ENCODE measurements at places on chromosomes 13 and 19.

- peak; percentile 14 for DNase-seq
These were observed 30.0 kb downstream of the CCNE1 start for GRCh38 chr19:29841559-29842367.

DNA sequence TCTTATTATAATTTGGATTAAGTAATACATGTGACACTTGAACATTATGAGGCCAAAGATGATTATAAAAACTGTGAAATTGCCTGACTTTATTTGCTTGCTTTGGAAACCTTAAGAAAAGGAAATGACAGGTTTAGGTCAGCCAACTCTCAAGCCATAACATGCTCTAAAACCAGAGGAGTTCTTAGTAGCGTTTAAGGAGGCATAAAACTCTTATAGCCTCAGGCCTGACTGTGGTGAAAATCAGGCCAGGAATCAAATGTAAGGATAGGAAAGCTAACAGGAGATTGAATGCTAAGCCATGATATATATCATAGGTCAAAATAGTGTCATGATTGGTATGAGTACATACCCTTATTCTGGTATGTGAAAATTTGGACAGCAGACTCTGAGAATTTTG, 1142.4 kb upstream of the MIR17HG start:
- no peak for DNase-seq

DNA sequence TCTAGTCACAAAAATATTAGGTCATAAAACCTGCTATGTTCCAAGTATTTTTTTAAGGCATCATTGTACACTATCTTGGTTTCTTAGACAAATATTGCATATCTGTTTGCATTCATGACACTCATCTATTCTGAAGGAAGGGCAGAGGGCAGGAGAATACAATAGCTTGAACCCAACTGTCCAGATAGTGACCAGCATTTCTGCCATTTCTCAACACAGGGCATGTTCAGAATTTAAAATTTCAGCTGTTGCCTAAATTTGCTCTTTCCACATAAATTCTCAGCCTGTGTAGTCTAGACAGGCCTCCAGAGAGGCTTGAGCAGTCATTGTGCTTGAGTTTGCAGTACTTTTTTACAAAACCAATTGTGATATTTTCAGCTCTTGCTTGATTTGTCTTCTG, 119.5 kb downstream of the ZAR1L start:
- no peak for DNase-seq

DNA sequence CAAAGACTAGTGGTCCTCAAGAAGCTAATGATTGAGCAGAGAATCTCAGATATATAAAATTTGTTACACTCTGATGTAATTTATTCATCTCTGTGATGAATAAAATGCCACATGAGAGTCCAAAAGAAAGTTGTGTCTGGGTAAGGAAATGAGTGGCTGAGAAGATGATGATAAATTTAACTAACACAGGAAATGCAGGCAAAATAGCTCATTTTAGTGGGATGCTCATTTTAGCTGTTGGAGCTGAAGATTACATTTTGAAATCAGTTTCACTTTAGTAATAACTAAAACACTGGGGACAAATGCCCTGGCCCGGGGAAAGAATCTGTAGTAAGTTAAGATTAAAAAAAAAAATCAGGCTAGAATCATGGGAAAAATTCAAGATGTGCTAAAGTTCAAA, 35.2 kb downstream of the SPRY2 start:
- DNase-seq, result no peak

DNA sequence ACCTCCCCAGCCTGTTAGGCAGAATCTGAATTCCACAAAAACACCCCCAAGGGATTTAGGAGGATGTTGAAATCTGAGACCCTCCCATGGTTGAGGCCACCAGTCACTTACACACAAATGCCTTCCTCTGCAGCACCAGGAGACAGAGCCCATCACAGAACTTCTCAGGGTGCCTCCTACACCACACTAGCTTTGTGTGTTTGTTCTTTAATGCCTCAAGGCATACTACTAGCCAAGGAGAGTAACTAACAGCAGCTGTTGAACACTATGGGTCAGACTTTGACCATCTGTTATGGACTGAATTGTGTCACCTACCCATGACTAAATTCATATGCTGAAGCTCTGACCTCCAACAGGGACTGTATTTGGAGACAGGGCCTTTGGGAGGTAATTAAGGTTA, 9.5 kb upstream of the MED26 start:
- DNase-seq, result no peak

GRCh38 chr13:99911069-99911964, 60.2 kb downstream of the ZIC5 start:
- no peak for DNase-seq

GRCh38 chr13:97057176-97057575, 62.9 kb upstream of the OXGR1 start:
- DNase-seq, result no peak

DNA sequence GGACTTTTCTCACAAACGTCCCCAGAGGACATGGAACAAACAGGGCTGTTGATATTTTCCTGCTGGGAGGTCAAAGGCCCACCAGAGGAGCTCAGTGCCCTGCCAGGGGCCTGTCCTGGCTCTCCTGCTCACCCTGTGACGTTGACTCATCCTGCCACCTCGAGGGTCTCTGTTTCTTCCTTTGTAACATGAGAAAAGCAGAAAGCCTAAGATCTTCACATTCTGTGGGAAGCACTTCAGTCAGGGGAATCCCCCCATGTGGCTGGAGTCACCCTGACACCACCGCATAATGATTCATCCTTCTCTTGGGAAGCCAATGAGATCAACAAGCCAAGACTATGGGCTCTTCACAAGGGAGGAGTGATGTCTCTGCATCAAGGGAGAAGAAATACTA, 147.9 kb downstream of the KATNAL1 start:
- no peak for DNase-seq

GRCh38 chr19:38316477-38317067, 825 bp upstream of the YIF1B start:
- DNase-seq, result no peak

DNA sequence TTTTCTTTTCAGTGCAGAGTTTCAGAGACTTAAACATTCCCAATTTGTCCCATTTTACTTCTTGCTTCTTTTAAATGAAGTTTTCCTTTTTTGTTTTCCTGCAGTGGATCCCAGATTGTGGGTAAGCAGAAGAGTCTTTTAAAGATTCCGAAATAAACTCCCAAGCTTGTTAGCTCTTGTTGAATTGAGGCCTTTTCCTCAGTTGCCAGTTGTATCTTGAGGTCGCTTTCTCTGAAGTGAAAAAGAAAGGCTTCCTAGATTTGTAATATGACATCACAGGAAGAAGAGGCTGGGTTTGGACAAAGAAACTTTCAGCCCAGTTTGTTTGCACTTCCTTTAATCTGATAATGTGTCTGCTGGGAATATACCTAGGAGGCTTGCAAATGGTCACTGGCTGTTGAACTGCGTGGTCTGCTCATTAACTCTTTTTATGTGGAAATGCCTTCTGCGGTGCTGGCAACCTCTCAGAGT, at the start of gene LPAR6:
LPAR6 (minus strand) TSS at position 233 of the 471 bp plus-strand sequence. CDS start 690 bp downstream, outside the sequence.
- DNase-seq, result no peak

GRCh38 chr19:12984683-12985048, 10.6 kb upstream of the NFIX start:
- no peak for DNase-seq

GRCh38 chr19:28569132-28570131, 643.5 kb downstream of the UQCRFS1 start:
- DNase-seq, result no peak

- no peak for DNase-seq
These were observed 1487.7 kb downstream of the EFNB2 start for GRCh38 chr13:105047676-105048295.

DNA sequence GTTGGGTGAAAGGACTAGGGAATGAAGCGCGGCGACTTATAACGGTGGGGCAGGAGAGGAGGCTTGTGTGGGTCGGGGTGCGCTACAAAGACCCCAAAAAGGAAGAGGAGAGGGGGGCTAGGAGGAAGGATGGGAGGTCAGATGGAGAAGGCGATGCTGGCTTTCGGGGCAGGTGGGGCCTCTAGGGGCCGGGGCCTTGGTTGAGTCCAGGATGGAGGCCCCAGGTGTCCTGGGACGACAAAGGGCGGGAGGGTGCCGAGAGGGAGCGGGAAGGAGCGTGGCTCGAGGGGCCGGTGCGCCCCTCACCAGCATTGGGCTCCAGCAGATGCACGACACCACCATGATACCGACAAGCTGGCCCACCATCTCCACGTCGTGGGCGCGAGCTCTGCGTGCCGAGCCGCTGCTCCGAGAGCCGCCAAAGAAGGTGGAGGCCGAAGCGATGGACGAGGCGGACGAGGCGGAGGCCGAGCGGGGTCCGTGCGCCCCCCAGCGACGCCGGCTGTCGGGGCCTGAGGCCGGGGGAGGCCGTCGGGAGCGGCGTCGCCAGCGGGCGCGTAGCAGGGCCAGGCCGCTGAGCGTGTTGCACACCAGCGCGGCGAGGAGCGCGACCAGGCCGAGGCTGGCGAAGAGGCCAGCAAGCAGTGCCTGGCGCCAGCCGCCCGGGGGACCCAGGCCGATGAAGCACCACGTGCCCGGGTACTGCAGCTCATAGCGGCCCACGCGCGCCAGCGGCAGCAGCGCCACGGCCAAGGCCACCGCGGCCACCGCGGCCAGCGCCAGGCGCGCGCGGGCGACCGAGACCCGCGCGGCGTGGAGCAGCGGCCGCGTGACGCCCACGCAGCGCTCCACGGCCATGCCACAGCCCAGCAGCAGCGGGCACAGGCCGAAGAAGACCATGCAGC, 1.8 kb downstream of the PTGER1 start:
- no peak for DNase-seq

DNA sequence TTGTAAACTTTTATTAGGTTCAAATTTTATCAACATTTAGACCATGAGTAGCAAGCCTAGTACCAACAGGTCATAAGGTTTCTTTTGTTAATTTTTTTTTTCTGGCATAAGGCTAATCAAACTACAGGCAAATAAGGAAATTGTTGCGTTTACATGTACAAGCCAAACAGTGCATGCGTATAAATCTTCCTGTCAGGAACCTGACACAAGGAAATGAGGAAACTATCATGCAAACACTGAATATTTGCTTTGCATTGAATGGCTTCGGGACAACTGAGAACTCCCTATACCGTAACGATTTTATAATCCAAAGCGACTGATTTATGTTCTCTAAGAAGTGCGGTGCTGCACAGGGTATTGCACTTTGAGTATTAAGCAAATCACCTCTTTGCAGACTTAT, 133.0 kb upstream of the TRPC4 start:
- no peak for DNase-seq

- DNase-seq, result no peak
These were observed 132.1 kb upstream of the MCF2L start for GRCh38 chr13:112836940-112837339.

DNA sequence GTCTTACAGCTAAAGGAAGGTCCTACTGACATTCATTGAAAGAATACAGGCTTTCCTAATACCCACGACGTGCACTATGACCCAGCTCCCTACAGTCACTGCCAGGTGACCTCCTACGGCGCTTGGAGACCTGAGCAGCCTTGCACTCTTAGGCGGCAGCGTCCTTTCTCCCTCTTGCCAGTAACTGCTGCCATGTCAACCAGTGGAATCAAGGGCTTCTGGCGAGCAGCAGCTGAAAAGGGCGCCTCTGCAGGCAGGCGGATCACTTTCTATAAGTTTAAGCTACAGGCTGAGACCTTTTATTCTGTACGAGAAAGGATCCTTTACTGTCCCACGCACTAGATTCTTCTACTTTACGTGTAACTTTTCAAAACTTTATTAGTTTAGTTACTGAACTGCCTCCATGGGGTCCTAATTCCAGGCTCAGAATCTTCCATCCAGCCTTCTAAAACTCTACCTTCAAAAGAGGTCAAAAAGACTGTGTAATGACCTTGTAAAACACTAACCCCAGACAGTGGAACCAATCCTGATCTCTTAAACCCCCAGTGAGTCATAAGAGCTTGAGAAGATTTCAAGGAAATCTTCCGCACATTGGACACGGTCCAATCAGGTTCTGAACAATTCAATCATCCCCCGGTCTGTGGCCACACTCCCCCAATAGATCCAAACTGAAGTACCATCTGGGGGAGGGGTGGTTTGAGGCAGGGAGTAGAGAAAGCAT, 1.9 kb downstream of the KCTD12 start:
- DNase-seq, result no peak

DNA sequence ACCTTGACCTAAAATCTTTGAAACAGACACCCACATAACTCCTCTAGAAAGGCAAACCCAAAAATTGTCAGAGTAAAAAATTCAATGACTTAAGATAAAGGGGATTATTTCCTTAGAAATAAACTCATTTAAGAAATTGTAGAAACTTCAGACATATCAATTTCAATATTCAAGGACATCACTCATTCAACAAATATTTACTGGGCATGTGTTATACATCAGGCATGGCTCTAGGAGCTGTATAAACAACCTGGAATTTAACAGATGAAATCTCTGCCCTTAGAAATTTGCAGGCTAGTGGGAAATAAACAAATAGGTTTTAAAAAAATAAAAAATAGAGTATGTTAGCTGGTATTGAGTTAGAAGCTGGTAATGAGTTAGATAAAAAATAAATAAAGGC, 84.0 kb upstream of the LSM14A start:
- DNase-seq, result no peak

DNA sequence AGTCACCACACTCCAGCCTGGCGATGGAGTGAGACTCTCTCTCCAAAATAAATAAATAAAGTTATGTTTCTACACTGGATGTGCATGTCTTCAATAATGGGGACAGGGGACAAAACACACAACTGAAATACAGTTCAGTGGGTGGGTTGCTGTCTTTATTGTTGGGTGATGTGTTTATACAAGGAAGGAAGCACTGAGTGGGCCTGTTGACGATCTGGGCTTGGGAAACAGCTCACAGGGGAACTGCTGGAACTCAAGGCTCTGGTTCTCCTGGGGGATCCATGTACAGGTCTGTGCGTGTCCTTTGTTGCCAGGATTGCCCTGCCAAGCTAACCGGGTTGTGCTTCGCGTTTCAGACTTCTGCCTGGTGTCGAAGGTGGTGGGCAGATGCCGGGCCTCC, 18.9 kb downstream of the SPINT2 start:
- DNase-seq, result no peak

GRCh38 chr13:44165889-44166496, 207.6 kb upstream of the SERP2 start:
- DNase-seq, result no peak

DNA sequence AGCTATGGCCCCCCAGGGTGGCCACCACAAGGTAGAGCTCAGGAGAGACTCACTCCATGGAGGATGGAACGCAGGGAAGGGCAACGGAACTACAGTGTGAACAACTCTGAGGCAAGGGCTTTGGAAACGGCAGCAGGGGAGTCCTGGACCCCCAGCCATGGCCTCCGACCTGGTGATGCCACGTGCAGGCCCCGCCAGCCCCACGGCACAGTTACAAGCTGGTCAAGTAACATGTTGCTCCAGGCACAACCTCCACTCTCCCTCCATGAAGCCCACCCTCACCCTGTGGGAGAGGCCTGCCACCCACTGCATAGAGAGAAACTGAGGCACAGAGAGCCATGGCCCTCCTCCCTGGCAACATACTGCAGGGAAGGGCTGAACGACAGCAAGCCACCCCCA, 9.1 kb upstream of the CERS1 start:
- DNase-seq, result no peak

- no peak for DNase-seq
These were observed 309.1 kb downstream of the KLF5 start for GRCh38 chr13:73367886-73368285.

Data from amygdala (tissue), 56 donors.